8988T (cell line): ENCODE measurements at places on chromosomes 2 and 18.

DNA sequence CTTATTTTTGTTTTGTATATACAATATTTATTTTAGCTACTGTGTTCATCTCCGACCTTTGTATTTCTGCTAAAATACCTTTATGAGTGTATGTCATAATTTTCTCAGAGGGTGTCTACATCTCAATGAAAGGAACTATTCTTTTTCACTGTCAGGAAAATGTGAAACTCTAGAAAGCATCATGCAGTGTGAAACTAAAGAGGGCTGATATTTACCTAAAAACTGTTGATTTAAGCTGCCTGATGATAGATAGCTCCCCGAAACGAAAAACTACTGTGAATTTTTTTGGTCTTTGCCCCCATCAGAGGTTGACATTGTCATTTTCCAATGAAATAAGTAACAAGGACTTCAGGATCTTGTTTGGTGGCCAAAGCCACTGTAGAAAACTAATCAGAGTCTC is 38.8 kb downstream of the TMEM178A start:
- no peak for DNase-seq

DNA sequence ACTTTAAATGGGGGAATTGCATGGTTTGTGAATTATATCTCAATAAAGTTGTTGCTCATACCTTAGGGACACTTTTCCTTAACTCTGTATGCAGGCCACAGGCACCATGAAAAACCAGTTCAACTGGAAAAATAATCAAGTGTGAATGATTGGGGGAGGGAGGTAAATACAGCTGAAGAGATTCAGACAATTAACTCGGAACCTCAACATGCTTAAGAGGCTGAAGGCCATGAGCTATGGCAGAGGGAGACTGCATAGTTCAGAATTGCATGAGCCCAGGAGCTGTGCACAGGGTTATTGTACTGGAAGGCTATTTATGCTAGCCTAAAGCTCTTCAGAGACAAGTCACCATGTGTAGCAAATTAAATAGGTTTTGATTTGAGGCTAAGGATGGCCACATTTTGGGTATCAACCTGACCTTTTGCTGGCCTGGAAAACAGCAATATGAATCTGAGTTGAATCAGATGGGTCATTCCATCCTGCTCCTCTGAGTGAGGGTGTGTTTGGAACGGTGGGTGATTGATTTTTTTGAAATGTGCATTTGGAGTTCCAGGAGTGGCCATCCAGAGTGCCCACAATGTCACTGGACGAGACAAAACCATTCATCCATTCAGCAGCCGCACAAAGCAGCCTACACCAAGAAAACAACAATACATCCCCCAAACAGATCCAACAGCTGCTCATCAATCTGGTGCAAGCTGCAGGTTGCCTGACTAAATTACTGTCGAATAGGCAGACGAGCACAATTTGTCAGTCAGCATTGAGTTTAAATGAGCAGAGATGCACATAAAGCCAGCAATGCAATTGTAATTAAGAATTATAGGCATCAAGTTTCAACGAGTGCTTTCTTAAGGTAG is 42.5 kb downstream of the HRH4 start:
- DNase-seq, result no peak

DNA sequence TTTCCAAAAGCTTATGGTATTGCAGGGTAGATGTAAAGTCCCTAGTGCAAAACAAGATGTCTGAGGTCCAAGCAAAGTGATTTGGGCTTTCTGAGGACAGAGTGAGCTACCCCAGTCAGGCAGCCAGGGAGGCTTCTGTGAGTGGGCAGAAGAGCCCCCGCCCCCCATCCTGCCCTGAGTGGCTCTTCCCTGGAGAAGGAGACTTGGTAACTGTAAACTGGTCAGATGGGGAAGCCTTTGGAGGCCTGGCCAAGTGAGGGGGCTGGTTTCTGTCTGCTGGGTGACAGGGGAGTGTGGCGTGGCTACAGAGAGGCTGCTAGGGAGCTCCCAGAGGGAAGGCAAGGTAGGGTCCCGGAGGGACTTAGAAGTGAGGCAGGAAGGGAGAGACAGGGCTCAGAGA is 181.3 kb upstream of the HAAO start:
- no peak for DNase-seq

GRCh38 chr18:78720456-78721237 is 259.0 kb upstream of the SALL3 start:
- DNase-seq, result no peak

GRCh38 chr2:23426263-23426905 is 41.4 kb downstream of the KLHL29 start:
- no peak for DNase-seq

GRCh38 chr2:95277246-95277906 is 3.1 kb downstream of the PROM2 start:
- no peak for DNase-seq

DNA sequence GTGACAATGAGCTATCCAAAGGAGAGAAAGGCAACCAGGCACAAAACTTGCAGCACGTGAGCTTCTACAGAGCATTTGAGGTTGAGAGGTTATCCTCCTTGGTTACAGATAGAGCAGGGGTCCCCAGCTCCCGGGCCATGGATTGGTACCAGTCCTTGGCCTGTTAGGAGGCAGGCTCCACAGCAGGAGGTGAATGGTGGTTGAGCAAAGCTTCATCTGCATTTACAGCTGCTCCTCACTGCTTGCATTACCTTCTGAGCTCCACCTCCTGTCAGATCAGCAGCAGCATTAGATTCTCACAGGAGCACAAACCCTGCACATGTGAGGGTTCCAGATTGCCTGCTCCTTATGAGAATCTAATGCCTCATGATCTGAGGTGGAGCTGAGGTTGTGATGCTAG is 57.8 kb upstream of the ST8SIA3 start:
- no peak for DNase-seq

DNA sequence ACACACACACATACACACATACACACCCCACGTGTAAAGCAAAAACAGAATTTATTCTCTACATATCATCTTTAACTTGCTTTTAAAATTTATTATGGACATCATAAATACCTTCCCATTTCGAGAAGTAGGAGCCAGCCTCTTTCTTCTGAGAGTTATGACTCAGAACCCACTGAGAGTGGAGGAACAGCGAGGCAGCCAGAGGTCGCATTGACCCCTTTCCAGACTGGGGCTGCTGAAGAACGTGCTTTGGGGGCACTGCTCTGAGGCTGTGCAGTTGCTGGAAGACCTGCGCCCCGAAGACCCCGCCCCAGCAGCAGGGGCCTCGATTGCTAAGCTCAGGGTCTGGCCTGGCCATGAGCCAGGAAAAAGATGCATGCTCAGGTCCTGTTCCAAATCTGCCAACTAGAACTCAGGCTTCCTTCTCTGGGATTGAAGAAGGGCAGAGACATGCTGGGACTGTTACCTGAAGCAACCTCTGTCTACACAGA is 133.8 kb upstream of the TWIST2 start:
- DNase-seq, result no peak

GRCh38 chr18:76420898-76421684 is 74.0 kb downstream of the ZNF516 start:
- no peak for DNase-seq

DNA sequence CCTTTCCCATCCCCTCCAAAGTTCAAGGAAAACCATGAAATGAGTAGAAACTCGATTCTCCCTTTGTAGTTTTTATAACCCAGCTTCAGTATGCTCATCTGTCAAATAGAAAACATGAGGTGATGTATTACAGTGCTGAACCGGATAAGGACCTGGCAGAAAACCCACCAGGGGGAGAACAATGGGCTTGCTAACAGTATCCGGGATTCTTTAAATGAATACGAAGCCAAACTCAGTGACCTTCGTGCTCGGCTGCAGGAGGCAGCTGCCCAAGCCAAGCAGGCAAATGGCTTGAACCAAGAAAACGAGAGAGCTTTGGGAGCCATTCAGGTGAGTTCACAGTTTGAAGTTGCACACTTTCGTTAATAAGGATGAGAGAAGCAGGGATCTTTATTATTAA is 113.6 kb upstream of the TTC39C start:
- no peak for DNase-seq

DNA sequence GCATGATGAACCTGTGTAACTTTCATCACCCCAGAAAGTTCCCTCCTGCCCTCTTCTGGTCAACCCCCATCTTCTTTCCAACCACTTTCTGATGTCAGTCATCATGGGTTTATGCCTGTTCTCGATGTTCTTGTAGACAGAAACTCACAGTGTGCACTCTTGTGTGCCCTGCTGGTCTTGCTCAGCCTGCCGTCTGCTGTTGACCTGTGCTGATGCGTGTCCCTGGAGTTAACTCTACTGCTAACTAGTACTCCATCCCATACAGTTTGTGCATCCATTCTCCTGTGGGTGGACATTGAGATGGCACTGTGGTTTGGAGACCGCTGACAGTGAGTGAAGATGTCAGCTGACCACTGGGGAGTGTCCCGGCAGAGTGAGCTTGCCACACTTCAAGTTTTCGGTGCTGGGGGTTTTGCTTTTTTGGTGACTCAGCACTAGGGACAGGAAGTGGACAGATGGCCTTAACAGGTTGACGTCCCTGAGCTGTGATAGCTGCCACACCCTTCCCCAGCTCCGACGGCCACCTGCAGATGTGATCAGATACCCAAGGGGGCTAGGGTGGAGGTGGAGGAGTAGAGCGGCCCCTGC is 14.8 kb downstream of the KLHL29 start:
- no peak for DNase-seq

- no peak for DNase-seq
Measured at GRCh38 chr18:69158944-69159343, 241.7 kb upstream of the DOK6 start.

DNA sequence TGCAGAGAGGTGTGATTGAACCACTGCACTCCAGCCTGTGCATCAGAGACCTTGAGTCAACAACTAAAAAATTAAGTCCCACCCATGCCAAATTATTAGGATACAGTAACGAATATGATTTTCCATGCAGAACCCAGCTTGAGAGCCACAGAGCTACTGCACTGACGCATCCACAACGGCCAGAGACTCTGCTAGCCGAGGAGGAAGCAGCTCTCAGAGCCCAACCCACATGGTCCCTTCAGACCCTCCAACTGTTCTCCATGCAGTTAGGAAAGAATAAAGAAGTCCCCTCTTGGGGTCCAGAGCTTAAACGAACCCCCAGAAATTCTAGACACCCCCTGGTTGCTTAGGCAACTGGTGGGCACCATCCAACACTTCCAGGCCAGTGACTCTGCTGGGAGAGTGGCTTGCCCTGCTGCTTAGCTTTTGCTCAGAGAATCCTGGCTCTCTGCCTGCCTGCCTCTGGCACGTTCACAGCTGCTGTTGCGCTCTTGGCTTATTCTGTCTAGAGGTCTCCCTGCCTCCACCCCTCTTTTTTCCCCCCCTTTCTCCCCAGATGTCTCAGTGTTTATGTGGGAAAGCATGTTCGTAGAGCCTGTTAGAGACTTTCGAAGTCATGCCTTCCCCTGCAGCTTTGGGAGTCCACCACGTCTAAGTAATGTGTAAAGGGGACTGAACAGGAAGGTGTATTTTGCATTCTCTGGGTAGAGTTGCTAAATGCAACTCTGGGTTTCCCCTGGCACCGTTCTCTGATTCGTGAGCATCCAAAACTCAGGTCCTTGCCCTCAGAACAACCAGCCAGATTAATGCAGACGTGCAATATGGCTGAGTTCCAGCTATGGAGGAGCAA is 26.0 kb upstream of the SP3 start:
- DNase-seq, result no peak

DNA sequence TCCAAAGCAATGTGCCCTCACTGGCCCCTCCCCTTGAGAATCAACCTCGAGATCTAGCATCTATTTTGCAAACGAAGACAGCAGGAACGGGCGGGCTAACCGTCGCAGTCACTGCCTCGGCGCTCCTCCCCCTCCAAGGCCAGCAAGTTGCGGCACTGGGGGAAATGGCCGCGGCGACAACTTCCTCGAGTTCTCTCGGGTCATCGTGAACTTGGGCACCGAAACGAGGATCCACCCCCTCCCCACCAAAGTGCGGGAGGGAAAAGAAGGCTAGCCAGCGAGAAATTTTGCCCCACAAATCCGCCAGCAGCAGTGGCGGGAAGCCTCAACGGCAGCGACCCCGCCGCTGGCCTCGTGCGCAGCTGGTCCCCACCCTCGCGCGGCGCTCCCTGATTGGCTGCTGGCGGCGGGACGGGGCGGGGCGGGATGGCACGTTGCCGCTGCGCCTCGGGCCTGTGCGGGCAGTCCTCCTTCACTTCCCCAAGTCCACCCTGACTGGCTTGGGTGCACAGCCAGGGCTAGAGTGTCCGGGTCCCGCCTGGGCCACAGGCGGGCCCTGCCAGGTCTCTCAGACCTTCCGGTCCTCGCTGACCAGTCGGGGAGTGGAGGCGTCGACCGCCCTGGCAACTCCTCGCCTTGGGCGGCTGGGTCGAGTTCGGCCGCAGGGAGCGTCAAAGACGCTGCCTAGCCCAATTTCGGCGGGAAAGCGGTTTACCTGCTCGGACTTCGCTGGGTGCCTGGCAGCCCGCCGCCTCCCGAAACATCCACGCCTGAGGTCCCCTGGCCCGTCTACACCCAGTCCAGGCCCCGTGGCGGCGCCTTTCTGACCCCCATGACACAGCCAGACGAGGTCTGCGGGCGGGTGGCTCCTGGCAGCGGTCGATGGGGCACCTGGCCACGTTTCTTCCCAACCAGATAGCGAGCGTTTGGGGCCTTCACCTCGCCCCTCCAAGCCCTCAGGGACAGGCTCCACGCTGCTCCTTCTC is at the start of gene BOLL:
Gene BOLL (minus strand): TSS at position 364 of the 986 bp plus-strand sequence. CDS start 3,469 bp downstream, outside the sequence.
- DNase-seq, result no peak

DNA sequence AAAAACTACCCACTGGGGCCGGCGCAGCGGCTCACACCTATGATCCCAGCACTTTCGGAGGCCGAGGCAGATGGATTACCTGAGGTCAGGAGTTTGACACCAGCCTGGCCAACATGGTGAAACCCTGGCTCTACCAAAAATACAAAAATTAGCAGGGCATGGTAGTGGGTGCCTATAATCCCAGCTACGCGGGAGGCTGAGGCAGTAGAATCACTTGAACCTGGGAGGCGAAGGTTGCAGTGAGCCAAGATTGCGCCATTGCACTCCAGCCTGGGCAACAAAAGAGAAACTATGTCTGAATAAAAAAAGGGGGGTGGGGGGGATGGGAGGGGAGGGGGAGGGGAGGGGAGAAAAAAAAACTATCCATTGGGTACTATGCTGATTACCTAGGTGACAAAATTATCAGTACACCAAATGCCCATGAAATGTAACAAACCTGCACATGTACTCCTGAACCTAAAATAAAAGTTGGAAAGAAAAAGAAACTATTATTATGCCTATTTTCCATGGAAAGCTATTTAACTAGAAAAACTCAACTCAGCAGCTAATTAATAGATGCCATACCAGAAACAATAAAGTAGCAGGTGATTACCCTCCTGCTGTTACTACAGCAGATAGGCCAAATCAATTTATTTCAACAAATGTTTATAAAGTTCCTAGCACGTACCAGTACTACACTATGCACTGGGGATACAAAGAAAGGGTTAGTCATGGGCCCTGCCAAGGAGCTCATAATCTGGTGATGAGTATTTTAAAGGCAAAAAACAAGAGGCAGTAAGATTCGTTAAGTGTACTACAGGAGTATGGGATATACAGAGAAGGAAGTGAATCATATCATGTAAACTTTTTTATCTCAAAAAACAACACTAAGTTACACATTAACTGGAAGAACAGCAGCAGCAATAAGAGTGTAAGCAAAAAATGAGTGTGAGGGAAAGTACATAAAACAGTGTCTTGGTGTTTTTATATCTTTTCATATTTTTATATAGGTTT is 112.8 kb upstream of the SLC39A10 start:
- DNase-seq, result no peak

- DNase-seq, result no peak
Measured at GRCh38 chr2:235909358-235909757, 258.8 kb downstream of the GBX2 start.

- DNase-seq, result peak; percentile 41
Measured at GRCh38 chr18:35458677-35459441, 38.9 kb downstream of the INO80C start.

GRCh38 chr2:156192468-156192867 is 140.1 kb downstream of the NR4A2 start:
- no peak for DNase-seq
